ENCODE measurements at places on chromosomes 7 and 10.
A peak's percentile ranks its signal among the peaks of the same experiment; 100 is the strongest.

- no peak for DNase-seq
Observed at GRCh38 chr10:72058989-72059842, 29.1 kb downstream of the SPOCK2 start.

- peak; percentile 95 for DNase-seq
Observed at GRCh38 chr7:44123190-44124003, at the start of gene POLD2. Gene POLD2, minus strand, starts transcription at chr7:44123548. Its CDS starts 1,495 bp downstream, at chr7:44122053.

- no peak for DNase-seq
Observed at GRCh38 chr7:142496545-142496991, 238.7 kb upstream of the PRSS58 start.

- DNase-seq = no peak
Observed at GRCh38 chr7:138023618-138024342, 21.9 kb upstream of the CREB3L2 start.

GRCh38 chr7:114160925-114161324 lies 242.1 kb upstream of the PPP1R3A start:
- no peak for DNase-seq

DNA sequence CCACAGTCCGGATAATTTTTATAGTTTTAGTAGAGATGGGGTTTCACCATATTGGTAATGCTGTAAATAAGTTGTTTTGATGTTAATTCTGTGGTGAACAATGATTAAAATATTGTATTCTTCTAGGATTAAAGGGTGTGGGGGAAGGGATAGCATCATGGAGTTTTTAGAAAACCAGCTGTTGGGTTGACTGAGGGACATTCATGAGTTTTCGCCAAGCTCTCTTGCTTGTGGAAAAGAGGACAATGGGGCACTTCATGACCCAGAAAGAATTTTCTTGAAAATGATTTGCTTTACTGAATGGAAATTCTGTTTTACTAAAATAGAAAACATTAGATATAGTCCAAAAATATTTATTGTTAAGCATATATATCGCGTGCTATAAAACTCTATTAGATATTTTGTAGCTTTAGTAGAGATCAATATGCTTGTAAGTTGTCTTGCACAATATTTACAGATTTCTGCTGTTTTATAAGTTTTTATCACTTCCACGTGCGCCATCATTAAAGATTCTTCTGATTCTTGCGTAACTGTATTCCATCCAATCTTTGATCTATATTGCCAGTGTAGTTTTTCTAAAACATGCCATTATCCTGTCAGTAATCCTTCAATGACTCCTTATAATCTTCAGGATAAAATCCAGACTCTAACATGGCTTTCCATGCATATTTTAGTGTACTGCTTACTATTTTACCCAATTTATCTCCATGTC lies 41.8 kb downstream of the LCOR start:
- DNase-seq = no peak

DNA sequence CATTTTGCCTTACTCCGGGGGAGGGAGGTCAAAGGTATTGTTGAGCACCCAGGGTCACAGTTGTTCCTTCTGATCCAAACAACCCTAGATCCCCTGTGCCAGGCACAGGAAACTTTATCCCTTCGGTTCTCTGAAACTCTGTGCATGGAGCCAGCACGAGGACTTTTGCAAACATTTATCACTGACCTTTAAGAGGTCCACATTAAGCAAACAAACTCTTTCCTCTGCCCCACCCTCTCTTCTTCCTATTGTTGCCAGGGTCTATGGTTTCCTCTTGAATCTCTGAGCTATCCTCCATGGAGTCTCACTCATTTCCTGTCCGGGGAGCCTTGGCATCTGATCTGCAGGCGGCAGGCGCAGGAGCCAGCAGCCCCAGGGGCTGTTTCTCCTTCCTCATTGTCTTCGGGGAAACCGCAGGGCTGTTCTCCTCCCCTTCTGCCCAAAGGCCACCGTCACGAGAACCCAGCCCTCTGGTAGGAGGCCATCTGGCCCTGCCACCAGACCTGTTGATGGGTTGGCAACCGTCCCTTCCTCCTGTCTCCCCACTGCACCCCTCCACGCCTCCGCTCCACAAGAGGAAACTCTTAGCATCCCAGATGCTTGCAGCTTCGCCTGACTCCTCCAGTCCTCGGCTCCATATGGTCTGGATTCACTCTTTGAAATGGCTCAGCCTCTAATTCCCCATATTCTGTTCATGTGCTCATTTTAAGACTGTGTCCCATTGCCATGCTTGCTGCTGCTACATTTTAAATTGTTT lies 327.3 kb upstream of the NRP1 start:
- DNase-seq = peak; percentile 33

- DNase-seq = no peak
Observed at GRCh38 chr10:116487522-116488430, 58.0 kb upstream of the PNLIP start.

- no peak for DNase-seq
Observed at GRCh38 chr10:3948843-3949242, 163.8 kb upstream of the KLF6 start.

DNA sequence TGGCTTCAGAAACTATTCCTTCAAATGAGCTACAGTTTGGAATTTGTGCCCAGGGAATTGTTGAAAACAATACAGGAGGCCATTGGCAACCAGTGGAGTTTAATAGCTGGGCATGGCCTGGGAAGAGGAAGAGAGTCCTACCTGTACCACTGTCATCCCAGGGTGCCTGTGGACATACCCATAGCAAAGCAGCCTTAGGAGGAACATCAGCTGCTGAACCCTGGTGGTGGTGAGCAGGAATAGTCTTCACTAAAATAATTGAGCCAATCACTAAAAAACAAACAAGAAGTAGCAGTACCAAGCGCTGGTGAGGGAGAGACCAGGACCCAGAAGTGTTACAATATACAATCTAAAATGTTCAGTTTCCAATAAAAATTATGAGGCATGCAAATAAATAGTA lies 14.5 kb downstream of the IGFBP1 start:
- no peak for DNase-seq

- no peak for DNase-seq
Observed at GRCh38 chr10:66943590-66943989, 17.8 kb downstream of the LRRTM3 start.

GRCh38 chr10:114506871-114507385 lies 102.6 kb upstream of the AFAP1L2 start:
- DNase-seq = no peak

DNA sequence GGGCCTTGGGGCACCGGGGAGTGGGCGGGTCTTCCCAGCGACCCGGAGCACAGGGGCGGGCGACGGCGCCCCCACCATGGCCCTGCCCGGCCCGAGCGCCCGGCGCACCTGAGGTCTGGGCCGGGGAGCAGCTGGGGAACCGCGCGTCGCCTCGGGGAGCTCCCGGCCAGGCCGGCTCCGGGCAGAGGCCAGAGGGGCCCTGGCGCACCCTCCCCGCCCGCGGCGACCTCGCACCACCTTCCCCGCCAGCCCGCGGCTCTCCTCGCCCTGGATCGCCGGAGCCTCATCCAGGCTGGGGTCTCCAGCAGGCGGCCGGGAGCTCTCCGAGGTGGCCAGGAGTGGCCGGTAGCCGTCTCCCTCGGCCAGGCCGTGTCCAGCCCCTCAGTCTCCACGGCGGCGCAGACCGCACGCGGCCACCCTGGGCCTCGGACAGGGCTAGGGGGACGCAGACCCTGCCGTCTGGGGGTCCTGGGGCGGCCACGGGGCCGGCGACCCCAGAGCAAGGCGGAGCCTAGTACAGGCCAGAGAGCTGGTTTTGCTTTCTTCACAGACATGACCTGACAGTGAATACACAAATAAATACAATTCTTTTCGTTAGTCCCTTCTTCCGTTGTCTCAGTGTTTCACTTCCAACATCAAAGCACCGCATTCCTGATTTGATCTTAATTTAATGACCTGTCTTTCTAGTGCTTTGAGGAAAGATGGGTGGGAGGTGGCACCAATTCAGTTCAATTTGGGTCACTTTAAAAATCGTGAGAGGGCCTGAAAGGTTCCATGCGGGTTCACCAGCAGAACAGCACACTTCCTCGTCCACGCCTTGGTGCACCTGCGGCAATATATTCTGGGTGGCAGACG lies 356.9 kb downstream of the DNAJB6 start:
- DNase-seq = no peak

DNA sequence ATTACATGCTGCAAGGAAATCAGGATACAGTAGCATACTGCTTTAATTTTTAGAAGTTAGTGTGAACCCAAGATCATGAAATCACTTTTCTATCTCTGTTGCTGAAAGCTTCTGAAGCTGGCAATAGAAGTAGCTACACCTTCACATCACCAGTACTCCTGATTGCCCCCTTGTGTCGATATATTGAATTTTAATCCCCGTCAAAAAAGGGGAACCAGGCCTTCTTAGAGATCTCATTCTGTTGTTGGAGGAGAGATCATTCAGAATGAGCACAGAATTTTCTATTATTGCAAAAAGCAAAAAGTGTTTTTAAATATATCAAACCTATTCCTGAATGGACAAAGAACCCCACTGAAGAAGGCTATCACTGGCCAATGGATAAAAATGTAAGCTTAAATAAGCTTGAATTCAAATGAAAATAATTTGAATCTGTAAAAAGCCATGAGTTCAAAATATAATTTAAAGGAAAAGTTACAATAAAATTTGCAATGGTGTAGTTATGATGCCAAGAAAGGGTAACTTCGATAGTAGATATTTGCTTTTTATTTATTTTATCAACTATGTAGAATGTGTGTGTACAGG lies 39.7 kb upstream of the TEX47 start:
- DNase-seq = peak; percentile 45

DNA sequence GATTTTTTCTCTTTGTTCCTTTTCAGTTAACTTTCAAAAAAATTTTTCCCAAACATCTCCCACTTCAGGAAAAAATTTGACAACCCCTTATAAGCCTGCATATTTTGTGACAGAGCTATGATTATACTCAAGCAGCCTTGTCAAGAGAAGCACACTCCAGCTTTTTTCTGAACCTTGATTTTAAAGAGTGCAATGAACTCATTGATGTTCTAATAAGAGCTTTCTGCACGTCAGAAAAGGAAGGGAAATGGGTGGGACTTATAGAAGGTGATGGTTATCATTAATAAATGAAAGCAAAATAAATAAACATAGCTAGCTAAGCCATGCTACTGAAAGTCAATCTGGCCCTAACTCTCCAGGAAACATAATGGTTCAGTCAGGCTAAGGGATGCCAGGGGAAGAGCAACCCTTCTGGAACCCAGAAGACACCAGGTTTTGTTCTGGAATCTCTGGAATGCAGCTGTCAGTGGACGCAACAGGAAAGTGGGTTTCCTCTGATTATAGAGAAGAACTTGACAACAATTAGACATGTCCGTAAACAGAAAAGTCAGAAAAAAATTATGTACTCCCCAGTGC lies 76.1 kb downstream of the NHLRC2 start:
- no peak for DNase-seq

- no peak for DNase-seq
Observed at GRCh38 chr10:48937796-48938195, 1.8 kb downstream of the LRRC18 start.

GRCh38 chr10:128429835-128430513 lies 303.8 kb upstream of the MKI67 start:
- no peak for DNase-seq

- no peak for DNase-seq
Observed at GRCh38 chr10:8086315-8086714, 31.8 kb downstream of the GATA3 start.

DNA sequence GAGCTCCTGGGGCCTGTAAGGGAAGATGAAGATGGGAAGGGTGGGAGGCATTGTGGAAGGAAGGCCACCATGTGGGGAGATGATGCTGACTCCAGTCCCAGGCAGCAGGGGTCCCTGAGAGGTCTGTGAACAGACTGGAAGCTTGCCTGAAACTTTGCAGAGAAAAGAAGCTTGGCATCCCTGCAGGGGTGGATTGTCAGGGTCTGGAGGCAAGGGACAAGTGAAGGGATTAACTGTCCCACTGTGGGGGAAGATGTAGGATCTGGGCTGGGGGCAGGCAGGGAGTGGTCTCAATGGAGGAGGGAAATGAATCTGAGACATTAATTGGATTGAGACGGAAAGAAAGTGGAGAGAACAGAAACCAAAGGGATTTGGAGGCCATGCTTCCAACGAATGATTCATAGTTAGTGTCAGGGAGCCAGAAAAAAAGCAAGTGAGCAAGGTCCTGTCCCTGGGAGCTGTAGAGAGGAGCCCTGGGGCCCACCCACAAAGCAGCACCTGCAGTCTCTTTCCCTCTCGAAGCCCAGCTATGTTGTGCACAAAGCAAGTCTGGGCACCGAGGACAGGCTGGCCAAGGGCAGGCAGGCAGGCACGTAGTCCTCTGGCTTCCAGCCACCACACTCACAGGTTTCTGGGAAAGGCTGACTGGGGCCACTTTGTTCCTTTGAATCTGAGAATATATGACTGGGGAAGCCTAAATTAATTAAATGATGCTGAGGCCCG lies 4.7 kb upstream of the SLC18A3 start:
- DNase-seq = no peak

- DNase-seq = peak; percentile 56
Observed at GRCh38 chr7:129958643-129959470, 6.1 kb upstream of the UBE2H start.

DNA sequence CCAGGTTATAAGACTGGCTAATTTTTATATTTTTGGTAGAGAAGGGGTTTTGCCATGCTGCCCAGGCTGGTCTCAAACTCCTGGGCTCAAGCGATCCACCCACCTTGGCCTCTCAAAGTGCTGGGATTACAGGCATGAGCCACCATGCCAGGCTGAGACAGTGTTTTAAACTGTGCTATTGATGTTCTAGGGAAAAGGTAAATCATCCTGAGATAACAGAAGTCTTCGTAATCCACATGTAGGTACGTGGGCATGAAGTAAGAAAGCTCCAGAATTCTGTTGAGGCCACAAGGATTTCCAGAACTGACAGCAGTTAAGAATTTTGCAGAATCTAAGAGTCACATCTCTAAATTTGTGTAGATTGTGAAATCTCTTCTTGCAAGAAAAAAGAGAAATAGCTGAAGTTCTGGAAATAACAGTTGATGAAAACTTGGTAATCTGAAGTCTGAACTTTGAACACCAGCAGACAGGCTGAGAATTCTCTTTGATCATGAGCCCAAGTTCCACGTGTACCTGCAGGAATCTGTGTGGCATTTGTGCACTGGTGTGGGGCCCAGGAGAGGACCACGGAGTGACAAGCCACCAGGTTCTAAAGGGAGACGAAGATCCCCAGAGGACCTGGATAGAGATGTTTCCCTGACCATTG lies 24.6 kb downstream of the C7orf33 start:
- no peak for DNase-seq

DNA sequence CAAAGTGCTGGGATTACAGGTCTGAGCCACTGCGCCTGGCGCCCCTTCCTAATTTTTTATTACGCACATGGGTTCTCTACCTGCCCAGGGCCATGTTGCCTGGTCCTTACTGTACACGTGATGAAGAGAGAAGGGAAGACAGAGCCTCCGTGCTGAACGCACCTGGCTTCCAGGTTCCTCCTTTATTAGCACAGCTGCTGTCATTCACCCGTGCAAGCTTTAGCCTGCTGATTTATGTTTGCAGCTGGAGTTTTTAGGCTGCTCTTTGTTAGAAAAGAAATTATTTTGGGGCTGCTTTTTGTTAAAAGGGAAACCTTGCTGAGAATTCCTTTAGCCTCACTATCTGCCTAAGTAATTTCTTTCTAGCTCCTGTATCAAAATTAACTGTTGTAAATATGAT lies 417.0 kb downstream of the CALN1 start:
- no peak for DNase-seq

Data from endothelial cell (in vitro differentiated cells).